ENCODE measurements at places on chromosomes 3 and 15.
A peak's percentile ranks its signal among the peaks of the same experiment; 100 is the strongest.

DNA sequence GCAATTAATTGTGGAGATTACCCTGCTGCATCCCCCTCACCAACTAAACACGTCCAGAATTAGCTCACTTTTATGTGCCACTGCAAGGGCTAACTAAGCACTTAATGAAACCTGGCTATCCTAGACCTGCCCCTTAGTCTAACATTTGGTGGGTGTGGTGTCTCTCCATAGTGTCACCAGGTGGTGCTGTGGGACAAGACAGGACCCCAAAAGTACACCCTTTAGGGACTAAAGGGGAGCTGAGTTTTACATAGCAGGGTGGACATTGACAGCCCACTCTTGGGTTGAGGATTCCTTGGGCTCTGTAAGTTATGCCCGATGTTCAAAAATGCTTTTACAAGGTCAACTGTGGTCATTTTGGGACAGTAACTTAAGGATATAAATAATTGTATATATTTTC lies 5.7 kb downstream of the DUT start:
- DNase-seq = no peak

DNA sequence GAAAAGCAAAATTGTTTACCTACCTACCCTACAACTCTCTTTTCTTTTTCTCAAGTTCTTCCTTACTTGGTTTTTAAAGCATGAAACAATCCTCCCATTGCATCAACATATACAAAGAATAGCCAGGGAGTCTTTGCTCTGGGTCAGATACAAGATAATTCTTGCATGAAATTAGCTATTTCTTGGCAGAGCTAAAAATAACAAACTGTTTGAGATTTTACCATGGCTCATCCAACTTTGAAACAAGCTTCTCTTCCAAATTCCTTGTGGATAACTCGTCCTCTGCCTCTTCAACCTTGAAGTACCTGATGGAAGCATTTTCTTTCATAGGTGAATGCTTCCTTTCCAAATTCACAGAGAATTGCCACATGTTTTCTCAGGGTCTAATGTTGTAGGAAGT lies 9.2 kb upstream of the CBLB start:
- DNase-seq = no peak

GRCh38 chr15:99424131-99424571 lies 141.6 kb upstream of the MEF2A start:
- DNase-seq = no peak

GRCh38 chr3:186532598-186533072 lies 11.5 kb downstream of the CRYGS start:
- no peak for DNase-seq

- no peak for DNase-seq
Measured at GRCh38 chr15:93694033-93694432, 537.3 kb upstream of the MCTP2 start.

GRCh38 chr3:9399746-9400145 lies 2.3 kb downstream of the SETD5 start:
- DNase-seq = peak; percentile 96

All from RKO (cell line).